ENCODE measurements at places on chromosomes 7 and 10. TPM values are rescaled to one million over a fixed set of nuclear protein-coding genes. Genes with fewer than 3 reads are reported as not detected.

Gene ARMH3
- 20.9 TPM for polyA plus RNA-seq

Gene CREB3L2
- 48.0 TPM for polyA plus RNA-seq

Gene SPDYE16
- 0.97 TPM for polyA plus RNA-seq

Gene CPEB3
- 4.0 TPM for polyA plus RNA-seq

Gene LHPP
- 23.9 TPM for polyA plus RNA-seq

Gene MBL2
- not detected for polyA plus RNA-seq

Gene GSTO1
- 51.5 TPM for polyA plus RNA-seq

Gene NEUROD6
- not detected for polyA plus RNA-seq

Gene DDC
- polyA plus RNA-seq: 59.4 TPM

Gene UNC5B
- 44.7 TPM for polyA plus RNA-seq

Gene HMX3
- polyA plus RNA-seq: not detected

Gene PRKCQ
- polyA plus RNA-seq: 15.5 TPM

Gene PHYHIPL
- polyA plus RNA-seq: 3.0 TPM
